ENCODE measurements at places on chromosomes 4 and X. TPM values are rescaled to one million over a fixed set of nuclear protein-coding genes. Genes with fewer than 3 reads are reported as not detected.

DNA sequence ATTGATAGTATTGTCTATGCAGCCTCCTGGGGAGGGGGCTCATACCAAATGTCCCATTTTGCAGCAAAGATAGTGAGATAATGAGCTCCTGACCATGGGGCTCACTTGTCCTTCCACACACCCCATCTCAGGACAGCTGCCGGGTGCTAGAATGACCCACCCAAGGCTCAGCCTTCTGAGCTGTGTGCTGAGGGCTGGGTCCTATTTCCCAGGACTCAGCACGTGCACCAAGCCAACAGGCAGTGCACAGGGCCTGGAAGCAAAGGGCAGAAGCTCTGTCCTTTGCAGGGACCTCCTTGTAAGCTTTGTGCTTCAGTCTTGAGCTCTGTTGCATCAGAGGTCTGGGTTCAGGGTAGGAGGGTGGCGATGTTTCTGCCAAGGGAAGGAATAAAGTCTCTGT lies 11.2 kb upstream of the ABLIM2 start:
- no peak overlapping the region for H3K27ac ChIP-seq
- H3K36me3 ChIP-seq, result no peaks in the 10 kb centered on the region
- H3K4me1 ChIP-seq, result no peaks in the 10 kb centered on the region

DNA sequence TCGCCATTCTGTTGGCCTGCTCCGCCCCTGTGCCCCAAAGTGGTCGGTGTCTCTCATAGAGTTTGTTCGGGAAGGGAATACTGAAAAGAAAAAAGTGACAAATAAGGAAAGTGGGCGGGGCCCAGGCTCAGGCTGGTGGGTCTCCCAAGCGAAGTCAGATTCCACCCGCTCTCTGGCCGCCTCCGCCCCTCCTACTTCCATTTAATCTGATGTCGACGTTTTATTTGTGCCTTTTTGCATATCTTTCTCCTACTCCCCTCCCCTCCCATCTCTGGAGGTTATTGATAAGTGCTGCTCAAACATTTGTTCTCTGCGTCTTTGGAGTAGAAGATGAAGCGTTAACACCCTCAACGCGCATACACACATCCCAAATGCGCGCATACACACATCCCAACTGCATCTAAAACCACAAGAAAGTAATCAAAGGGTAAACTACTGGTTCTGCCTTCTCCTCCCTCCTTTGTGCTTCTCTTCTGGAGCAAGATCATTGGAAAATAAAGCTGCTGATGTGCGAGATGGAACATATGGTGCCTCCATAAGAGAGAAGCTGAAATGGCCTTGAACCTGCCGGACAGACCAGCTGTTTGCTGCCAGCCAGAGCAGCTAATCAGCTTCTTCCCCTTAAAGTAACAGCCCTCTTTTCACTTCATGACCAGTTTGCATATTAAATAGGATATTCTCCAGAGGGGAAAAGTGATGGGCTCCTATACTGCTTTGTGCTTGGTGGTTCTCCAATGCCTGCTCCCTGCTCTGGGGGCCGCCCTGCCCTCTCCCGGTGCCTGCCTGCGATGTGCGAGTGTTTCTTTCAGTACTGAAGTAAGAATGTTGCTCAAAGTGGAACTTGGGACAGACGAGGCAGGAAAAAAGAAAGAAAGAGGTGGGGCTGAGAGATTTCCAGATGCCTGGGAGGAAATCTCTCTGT lies 3.1 kb downstream of the MAMLD1 start:
- H3K4me3 ChIP-seq, result peak overlapping the region; percentile 83
- H3K4me1 ChIP-seq, result no peaks in the 10 kb centered on the region
- peak overlapping the region; percentile 92 for H3K27ac ChIP-seq

GRCh38 chr4:11720292-11720691 lies 291.6 kb upstream of the HS3ST1 start:
- no peaks in the 10 kb centered on the region for H3K27me3 ChIP-seq
- H3K36me3 ChIP-seq, result no peaks in the 10 kb centered on the region
- no peak overlapping the region for H3K4me3 ChIP-seq
- H3K4me1 ChIP-seq, result no peaks in the 10 kb centered on the region

DNA sequence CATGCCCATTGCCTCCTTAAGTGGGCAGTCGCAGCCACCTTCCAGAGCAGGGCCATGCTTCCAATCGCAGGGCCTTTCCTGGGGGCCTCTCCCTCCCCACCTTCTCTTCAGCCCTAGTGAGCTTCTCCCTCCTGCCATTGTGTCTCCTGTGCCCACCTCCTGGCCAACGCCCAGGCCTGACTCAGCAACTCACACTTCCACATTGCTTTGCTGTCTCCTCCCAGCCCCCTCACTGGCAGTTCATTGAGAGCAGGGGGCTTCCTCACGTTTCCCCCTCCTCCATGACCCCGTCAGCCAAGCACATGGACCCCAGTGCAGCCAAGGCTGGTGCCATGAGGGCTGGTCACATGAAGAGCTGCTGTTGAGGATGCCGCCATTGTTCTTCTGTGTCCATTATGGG lies 25.9 kb downstream of the HTRA3 start:
- H3K4me3 ChIP-seq, result no peak overlapping the region
- no peak overlapping the region for H3K27ac ChIP-seq
- H3K4me1 ChIP-seq, result peaks cover 6% of the 10 kb centered on the region

DNA sequence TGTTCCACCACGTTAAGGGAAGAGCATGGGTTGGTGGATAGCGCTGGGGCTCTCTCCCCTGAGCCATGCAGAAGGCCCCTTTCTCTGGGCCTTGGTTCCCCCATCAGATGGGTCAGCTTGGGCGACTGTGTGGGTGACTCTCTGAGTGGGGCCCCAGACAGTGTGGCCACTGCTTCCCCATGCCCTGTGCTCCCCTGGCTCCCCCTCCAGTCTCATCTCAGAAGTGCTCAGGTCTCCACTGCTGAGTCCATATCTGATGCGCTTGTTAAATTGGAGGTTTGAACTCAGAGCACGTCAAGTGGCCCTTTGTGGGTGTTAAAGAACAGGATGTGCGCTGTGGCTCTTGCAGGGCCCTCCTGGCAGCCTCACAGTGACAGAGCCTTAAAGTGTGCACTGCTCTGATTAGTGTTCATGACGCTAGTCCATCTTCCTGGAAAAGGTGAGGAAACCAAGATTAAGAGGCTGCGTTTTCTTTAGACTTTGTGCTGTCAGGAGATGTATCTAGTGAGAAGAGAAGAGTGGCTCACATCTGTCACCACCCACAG lies 59.8 kb downstream of the NELFA start:
- peaks cover 30% of the 10 kb centered on the region for H3K36me3 ChIP-seq
- DNase-seq, result no peak
- H3K27me3 ChIP-seq, result no peaks in the 10 kb centered on the region
- H3K27ac ChIP-seq, result no peak overlapping the region
- no peak overlapping the region for H3K4me3 ChIP-seq
- no peaks in the 10 kb centered on the region for H3K4me1 ChIP-seq

NLGN3 gene
- 0.36 TPM for polyA plus RNA-seq

DNA sequence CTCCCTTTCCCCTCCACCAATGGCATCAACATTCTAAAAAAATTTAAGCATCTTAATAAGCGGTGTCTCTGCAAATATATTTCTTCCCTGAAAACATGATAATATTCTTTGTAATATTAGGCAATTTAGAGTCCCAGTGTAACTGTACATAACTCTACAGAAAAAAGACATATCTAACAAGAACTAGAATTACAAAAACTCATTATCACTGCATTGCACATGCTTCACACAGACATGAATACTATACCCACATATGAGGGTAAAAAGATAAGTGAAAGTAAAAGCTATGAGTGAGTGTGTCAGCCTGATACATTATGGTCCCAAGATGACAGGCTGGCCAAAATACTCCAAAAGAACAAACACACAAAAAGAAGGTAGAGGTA lies 2.4 kb upstream of the FGB start:
- DNase-seq, result no peak
- no peaks in the 10 kb centered on the region for H3K27me3 ChIP-seq
- H3K27ac ChIP-seq, result no peak overlapping the region
- no peaks in the 10 kb centered on the region for H3K4me1 ChIP-seq
- H3K4me3 ChIP-seq, result no peak overlapping the region

MAOA gene
- 0.14 TPM for polyA plus RNA-seq

- H3K36me3 ChIP-seq, result no peaks in the 10 kb centered on the region
- H3K27ac ChIP-seq, result no peak overlapping the region
- H3K27me3 ChIP-seq, result no peaks in the 10 kb centered on the region
- H3K4me1 ChIP-seq, result peaks cover 23% of the 10 kb centered on the region
These were observed 21.0 kb upstream of the TBC1D14 start for GRCh38 chr4:6888506-6889071.

TLR8 gene
- not detected for polyA plus RNA-seq

DNA sequence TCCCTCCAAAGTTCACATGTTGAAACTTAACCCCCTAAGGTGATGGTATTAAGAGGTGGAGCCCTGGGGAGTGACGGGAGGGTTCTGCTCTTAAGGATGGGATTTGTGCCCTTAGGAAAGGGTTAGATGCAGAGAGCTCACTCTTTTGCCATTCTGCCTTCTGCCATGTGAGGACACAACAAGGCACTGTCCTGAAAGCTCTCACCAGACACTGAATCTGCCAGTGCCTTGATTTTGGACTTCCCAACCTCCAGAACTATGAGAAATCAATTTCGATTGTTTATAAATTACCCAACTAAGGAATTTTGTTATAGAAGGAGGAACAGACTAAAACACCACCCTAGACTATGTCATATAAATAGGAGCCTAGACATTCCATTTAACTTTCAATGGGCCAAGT lies 11.7 kb downstream of the LRP2BP start:
- H3K27me3 ChIP-seq, result no peaks in the 10 kb centered on the region
- no peak for DNase-seq
- no peak overlapping the region for H3K27ac ChIP-seq
- no peak overlapping the region for H3K4me3 ChIP-seq

CACNA1F gene
- polyA plus RNA-seq, result not detected

DNA sequence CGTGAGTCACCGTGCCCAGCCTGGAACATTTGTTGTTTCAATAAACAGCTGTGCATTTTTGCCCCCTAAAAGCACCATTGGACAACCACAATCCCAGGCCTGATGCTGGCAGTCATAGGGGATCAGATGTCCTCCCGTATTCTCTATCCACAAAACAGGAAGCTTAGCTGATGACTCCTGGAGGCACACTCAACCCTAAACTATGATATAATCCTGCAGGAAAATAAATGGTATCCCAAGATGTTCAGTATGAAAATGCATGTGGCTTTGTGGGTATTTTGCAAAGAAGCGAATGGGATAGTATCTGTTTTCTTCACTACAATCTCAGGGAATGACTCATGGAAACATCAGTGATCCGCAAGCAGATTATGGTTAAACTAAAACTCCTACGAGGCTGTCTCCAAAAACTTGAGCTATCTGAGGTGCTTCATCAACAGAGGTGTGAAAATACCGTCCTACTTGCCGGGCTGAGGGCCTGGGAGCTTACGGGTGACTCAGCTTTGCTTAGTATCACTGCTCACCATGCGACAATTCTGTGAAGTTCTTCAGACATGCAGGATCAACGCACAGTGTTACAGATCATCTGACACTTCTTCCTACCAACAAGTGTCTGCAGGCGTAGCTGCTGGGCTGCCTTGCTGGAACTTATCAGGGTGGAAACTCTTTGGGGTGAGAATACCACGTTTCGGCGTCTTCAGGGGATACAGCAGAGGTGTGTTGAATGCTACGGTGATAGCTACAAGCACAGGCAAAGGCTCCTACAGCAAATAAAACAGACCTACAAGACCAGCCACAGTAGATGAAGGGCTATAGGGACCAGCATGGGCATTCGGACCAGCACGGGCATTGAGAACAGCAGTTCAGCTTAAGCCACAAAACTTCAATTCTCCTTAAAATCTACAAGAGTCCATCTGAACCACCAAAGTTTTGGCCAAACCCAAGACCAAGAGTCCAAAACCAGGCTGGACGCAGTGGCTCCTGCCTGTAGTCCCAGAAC lies 148.5 kb downstream of the DHRSX start:
- H3K36me3 ChIP-seq, result peaks cover 6% of the 10 kb centered on the region
- H3K27me3 ChIP-seq, result no peaks in the 10 kb centered on the region
- peak; percentile 99 for DNase-seq

DNA sequence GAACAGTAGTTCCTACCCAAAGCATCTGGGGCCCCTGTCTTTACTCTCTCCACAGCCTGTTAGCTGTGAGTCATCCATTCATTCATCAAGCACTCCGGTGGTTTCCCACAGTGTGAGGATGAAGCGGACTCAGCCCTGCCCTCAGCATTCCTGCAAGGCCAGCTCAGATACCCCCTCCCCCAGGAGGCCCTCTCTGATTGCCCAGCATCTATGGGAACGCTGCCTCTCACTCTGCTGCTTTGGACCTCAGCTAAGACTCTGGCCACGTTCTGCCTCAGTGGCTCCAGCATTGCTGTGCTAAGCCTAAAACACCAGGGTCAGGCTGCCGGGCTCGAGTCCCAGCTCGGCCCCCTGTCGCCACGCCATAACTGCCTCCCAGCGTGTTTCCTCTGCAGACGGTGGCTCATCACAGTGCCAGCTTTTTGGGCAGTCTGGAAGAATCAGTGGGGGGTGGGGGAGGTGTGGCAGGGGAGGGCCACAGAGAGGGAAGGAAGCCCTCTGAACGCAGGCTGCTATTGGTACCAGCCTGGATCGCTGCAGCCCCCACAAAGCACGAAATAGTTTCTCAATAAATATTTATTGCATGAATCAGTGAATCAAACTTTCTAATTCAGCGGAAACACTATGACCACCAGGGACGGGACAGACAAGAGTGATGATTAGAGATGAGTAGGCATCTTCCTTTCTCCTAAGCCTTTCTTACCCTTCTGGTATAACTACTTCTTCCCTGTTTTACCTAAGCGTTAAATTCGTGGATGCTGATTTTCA lies 74.4 kb downstream of the SORCS2 start:
- DNase-seq, result peak; percentile 92
- peaks cover 33% of the 10 kb centered on the region for H3K27me3 ChIP-seq
- H3K27ac ChIP-seq, result no peak overlapping the region
- no peaks in the 10 kb centered on the region for H3K36me3 ChIP-seq
- H3K4me1 ChIP-seq, result peaks cover 2% of the 10 kb centered on the region

- H3K4me3 ChIP-seq, result peak within 1 kb of the TSS; percentile 7
- H3K27me3 ChIP-seq, result peaks cover 24% of the 10 kb centered on the region
- H3K4me1 ChIP-seq, result peaks cover 1% of the 10 kb centered on the region
- no peaks in the 10 kb centered on the region for H3K36me3 ChIP-seq
These were observed at the start of gene UGT8 for GRCh38 chr4:114598191-114599121. UGT8 (plus strand) TSS chr4:114598807; CDS start chr4:114622881, 24,074 bp downstream.

FAT4 gene
- 7.2 TPM for polyA plus RNA-seq

DNA sequence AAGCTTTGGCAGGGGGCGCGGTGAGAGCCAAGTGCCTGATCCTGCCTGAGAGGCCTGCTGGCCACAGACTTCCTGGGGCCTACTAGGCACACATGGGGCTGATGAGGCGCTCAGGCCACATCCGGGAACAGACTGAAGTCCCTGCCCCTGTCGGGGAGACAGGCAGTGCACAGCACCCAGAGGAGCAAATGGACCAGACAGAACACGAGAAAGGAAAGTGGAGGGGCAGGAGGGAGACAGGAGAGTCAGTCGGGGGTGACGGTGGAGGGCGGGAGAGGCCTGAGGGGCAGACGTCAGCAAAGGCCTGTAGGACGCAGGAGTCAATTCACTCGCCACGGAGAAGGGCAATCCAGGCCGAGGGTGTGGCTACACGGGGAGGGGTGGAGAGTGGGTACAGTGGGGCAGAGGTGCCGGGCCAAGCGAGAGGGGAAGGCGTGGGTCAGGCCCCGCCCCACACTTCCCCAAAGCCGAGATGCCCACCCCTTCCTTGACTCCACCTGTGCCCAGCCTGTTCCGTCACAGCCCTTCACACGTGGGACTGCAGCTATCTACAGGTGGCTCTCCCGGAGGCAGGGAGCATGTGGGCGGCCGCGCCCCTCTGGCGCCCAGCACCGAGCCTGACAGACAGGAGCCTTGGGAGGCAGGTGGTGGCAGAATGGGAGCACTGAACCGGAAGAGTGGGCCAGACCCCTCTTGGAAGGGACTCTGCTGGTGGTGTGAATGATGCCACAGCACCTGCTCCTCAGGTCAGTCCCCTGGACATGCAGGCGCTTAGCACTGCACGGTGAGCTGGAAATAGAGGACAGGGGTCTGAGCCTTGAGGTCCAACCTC lies 20.5 kb downstream of the NOP14 start:
- H3K27me3 ChIP-seq, result no peaks in the 10 kb centered on the region
- no peaks in the 10 kb centered on the region for H3K4me1 ChIP-seq
- peaks cover 79% of the 10 kb centered on the region for H3K36me3 ChIP-seq
- no peak for DNase-seq

Measured in IMR-90 (cell line).